HL-60 (cell line): ENCODE measurements at places on chromosomes 11 and 22.
A peak's percentile ranks its signal among the peaks of the same experiment; 100 is the strongest.

DNA sequence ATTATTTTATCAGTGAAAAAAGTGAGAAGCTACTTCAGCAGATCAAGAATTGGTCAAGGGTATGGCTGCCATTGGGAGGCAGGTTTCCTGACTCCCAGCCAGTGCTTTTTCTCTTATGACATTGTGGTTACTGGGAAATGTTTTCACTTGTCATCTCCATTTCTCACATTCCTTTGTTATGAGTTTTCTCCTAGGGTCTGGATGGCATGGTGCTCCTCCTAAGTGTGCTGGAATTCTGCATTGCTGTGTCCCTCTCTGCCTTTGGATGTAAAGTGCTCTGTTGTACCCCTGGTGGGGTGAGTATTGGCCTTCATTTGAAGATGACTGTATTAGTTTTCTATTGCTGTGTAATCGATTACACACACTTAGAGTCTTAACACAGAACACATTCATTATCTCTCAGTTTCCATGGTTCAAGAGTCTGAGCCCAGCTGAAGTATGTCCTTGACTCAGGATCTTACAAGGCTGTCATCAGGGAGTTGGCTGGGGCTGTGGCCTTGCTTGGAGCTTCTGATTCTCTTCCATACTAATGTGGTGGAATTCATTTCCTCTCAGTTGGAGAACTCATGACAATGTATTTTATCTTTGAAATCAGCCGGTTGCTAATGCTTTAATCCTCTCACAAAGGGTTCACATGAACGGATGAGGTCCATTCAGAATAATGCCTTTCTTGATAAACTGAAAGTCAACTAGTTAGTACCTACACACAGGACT, 21.0 kb upstream of the MS4A6E start:
- DNase-seq = no peak

DNA sequence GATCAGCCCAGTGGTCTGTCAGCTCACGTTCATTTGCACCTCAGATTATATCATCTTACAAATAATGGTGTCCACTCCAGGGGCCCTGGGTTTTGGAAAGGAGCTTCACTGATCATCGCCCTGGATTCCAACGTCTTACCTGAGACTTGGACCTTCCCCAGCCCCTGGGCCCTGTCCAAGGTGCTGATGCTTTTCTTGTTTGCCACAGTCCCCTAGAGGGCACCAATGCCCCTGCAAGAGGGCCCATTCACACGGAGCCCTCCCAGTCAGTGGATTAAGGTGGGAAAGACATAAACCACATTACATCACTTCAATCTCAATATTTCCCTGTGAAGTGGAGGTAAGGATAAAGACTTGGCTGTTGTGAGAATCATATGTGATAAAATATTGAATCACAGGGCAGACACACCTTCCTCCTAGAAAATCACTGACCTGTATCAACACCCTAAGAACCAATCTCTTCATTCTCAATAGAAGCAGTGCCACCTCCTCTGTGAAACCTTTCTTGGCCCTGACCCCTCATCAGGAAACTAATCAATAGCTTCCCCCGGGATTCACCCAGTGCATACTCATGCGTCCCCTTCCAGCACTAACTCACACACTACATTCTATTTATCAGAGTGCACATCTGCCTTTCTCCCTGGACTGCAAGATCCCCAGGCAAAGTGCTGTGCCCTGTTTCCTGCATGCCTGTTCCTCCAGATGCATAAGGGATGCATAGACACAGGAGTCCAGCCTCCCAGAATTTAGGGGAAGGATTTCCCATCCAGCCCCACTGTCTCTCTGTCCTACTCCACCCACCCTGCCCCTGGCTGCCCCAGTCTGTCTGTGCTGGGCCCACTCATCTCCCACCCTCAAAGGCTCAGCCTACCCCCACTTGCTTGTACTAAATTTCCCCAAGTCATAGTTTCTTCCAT, 167.0 kb downstream of the BUD13 start:
- DNase-seq = peak; percentile 12

- no peak for DNase-seq
Observed at GRCh38 chr11:63745304-63746170, 23.0 kb downstream of the ZFTA start.

GRCh38 chr11:114285599-114285998, 10.6 kb upstream of the NNMT start:
- DNase-seq = no peak

GRCh38 chr11:9201372-9202162, 63.6 kb downstream of the DENND5A start:
- DNase-seq = no peak

DNA sequence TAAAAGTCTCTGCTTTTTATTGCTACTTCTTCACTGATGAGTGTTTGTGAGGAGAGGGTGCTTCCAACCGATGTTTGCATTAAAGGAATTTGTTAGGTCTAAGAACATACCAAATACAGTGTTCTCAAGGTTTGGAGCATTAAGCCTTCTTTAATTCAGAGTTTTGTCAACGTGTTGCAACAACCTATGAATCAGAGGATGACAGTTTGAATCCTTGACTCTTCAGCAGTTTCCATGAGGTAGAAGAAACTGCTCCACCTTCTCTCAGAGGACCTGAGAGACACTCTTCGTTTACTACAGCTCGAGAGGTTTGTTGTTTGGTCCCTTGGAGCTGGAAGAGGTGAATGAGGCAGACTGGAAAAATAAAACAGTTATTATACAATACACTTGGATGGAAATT, 55.7 kb downstream of the NCAM1 start:
- DNase-seq = no peak

DNA sequence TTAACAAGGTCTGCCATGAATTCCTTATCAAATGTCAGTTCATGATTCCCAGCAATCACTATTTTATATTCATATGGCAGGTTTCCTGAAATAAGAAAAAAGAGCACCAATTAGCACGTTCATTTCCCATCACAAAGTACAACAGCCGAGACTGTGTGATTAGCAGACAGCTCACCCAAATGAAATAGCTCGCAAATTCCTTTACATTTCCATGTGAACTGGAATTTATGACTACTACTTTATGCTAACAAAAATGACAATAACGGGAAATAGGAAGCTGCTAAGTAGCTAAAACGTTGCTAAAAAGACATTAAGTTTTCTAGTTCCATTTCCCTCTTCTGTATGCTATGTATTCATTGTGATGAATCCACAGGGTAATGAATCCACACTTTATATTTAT, 90.7 kb downstream of the MPPED2 start:
- DNase-seq = no peak

DNA sequence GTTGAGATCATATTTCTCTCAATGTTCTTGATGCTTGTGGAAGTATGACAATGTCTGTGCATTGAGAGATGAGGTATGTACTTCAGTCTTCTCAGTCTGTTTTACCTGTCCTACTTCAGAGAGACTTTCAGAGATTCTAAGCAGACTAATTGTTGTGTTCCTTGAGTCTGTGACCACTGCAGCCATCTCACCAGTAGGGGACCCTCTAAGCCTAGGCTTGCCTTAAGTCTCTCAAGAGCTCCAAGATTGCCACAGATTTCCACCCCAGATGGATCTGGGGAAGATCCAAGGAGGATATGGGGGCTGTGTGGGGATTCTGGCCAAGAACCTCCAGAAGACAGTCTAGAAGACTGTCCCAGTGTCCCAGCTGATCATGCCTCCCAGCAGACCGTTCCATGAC, 179.9 kb upstream of the PLET1 start:
- no peak for DNase-seq

- no peak for DNase-seq
Observed at GRCh38 chr11:50074161-50074560, 41.5 kb downstream of the OR4C45 start.

GRCh38 chr22:40325315-40325714, 21.0 kb upstream of the ADSL start:
- no peak for DNase-seq

GRCh38 chr22:38435010-38435409, 20.0 kb downstream of the KCNJ4 start:
- no peak for DNase-seq

GRCh38 chr11:18754308-18754707, 28.3 kb upstream of the IGSF22 start:
- no peak for DNase-seq

GRCh38 chr11:43818220-43818619, 62.4 kb upstream of the ALKBH3 start:
- DNase-seq = no peak

DNA sequence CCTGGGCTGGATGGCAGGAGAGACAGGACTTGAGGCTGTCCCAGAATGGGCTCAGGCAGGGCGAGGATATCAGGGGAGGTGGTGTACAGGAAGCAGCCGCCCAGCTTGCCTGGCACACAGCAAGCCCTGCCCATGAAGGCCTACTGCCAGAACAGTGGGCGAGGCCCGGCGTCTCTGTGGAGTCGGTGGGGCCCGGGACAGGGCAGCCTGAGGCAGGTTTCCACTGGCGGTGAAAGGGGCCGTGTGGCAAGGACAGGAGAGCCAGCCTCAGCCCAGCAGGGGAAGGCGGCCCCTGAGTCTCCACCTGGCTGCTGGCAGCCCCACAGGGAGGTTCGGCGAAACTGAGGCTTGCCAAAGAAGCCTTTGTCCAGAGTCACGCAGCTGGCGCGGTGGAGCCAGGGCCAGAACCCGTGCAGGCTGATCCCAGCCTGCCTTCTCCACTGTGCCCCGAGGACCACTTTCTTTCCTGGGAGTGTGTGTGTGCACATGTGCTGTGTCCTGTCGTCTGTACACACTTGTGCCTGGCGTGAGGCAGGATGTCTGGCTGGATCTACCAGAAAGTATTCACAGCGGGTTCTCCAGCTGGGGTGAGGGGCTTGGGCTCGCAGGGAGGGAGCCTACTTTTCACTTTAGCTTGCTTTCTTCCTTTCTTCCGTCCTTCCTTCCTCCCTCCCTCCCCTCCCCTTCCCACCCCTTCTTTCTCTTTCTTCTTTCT, 1.2 kb downstream of the TSPO start:
- DNase-seq = no peak

- no peak for DNase-seq
Observed at GRCh38 chr22:23055449-23056179, 14.7 kb upstream of the GNAZ start.

DNA sequence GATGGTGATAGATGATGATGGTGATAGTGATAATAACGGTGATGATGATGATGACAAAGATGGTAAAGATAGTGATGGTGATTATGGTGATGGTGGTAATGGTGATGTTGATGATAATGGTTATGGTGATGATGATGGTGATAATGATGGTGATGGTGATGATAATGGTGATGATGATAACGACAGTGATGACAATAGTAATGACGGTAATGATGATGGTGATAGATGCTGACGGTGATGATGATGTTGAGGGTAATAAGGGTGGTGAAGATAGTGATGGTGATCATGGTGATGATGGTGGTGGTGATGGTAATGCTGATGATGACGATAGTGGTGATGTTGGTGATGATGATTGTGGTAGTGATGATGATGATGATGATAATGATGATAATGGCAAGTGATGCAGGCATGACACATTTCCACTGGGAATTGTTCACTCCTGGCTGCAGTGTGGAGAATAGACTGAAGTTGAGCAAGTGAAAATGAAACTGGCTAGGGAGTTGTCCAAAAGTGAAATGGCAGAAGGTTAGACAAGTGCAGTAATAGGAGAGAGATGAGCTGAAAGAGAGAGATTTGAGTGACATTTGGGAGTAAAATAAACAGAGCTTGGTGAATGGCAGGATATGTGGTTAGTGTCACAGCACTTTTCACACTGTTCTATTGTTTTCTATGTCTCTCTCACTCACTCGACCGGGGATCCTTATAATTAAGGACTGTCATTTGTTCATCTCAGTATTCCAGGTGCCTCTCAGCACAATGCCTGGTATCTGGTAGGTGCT, 992.5 kb downstream of the OPCML start:
- DNase-seq = no peak

DNA sequence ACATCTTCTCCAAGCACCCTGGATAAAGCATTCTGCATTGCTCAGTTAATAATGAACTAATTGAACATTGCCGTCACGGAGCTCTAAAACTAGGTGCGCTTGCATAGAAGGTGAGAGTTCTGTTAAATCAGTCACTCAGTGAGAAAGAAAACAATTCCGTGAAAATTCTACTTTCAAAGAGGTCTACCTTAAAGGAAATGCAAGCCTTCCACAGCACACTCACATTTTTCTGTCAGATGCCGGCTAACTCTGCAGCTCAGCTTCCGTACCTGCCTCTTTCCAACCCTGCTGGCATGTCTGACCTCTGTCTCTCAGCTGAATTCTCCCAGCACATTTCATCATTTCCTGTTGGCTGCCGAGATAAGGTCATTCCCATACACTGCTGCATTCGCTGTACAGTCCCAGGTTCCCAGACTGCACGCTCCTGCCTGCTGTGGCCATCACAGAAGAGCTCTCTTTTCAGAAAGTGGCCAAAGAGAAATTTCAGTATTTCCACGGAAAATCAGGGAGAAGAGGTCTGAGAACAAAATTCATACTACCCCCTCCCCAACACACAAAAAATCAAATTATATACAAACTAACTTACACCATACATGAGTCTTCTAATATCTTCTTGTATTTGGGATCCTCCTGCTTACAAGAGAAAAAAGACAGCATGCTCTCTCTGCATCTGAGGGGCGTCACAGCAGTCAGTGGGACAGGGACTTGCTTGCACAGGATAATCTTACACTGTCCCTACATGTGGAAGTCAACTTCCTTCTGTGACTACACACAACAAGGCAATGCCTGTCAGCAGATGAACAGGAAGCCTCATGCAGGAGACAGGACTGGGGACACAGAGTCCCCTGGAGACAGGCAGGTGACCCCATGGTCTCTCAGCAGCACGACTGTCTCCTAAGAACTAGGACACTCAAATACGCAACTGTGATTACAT, 55.1 kb downstream of the PACSIN2 start:
- peak; percentile 68 for DNase-seq

DNA sequence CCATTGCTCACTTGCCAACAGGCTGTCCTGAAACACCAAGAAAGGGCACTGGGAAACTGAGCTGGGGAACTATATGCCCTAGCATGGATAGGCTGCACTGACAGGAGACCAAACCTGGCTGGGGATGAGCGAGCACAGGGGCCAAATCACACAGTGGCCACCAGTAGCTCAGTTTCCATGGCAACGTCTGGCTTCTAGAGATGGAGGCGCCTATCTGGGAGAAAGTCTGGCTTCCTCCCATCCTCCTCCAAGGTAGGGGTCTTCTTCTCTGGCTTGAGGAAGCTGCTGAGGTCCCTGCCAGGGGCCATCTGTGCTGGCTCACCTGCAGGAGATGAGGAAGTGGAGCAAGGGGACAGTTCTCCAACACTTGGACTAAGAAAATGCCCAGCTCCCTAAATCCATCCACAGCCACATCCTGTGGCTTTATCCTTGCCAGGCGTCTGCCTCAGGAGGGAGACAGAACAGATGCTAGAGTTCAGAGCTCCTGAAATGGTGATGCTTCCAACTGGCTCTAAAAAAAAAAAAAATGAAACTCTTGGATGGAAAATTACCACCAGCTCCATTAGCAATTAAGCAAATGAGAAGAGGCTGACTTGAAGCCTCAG, 48.3 kb downstream of the SYT13 start:
- DNase-seq = no peak

- no peak for DNase-seq
Observed at GRCh38 chr22:19998991-19999820, 17.4 kb downstream of the ARVCF start.

GRCh38 chr11:93537049-93537448, 6.1 kb downstream of the SMCO4 start:
- no peak for DNase-seq
